NCI-H2081 treated with DMSO at 0.1 percent for 48 hours (cell line): ENCODE measurements at places on chromosomes 6 and 20.

- DNase-seq: no peak
Measured at GRCh38 chr6:156347246-156347645, 429.9 kb upstream of the ARID1B start.

DNA sequence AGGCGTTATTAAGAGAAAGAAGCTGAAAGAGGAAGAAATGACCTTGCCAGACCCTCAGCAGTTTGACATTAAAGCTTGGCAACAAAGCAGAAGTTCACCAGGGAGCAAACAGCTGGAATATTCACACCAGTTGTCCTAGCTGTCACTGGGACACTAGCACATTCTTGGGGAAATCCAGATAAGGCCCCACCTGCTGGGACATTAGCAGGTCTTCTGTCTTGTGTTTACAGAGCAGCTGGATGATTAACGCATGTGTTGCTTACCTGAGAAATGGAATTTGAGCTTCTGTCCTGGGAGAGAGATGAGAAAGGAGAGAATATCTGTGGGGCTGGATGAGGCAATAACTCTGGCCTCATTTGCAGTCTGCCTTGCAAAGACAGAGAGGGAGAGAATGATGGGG is 137.6 kb upstream of the RIN2 start:
- DNase-seq: no peak

- DNase-seq: no peak
Measured at GRCh38 chr6:80348263-80348662, 241.8 kb downstream of the BCKDHB start.

DNA sequence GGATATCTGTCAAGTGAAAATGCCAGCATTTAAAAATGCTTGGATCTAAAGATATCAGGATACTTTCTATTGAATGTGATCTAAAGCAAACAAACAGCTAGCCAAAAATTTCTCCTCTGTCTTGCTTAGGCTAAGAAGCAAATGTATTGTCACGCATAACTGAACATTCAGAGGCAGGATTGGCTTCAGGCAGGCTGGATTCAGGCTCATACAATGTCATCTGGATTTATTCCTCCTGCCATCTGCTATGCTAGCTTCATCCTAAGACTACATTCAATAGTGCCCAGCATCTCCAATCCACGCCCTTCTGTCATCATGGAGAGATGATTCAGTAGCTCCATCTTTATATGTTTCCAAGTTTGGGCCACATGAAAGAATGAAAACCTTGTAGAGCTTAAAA is 27.1 kb downstream of the PFDN4 start:
- DNase-seq: no peak

DNA sequence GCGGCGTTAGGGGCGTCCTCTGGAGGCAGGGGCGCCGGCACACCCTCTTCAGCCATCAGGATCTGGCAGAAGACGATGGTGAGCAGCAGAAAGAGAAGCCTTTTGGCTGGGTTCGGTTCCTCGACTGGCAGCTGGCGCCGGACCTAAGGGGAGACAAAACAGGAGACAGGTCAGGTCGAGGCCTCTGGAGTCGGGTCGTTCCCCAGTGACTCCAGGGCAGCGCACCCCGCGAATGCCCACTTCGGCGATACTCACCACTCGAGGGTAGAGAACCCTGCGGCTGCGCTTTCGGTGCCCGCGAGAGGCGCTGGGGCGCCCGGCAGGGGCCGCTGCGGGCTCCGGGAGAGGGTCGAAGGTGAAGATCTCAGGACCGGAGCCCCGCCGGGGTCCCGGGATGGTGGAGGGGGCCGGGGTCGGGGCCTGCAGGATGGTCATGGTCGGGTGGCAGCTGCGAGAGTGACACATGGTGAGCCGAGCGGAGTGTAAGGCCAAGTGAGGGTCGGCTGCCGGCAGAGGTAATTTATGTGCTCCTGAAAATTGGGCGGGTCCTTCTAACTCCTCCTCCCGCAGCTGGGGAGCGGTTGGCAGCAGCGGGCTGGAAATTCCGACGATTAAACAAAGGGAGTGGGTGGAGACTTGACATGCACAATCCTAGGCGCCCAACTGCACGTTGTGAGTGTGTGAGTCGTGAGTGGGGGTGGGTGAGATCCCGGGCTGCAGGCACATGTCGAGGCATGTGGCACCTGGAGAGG is at the start of gene IER3:
IER3 (minus strand) TSS at position 494 of the 752 bp plus-strand sequence; CDS start at position 465, 29 bp downstream.
- DNase-seq: no peak

- DNase-seq: no peak
Measured at GRCh38 chr6:6683969-6684833, 95.7 kb downstream of the LY86 start.

DNA sequence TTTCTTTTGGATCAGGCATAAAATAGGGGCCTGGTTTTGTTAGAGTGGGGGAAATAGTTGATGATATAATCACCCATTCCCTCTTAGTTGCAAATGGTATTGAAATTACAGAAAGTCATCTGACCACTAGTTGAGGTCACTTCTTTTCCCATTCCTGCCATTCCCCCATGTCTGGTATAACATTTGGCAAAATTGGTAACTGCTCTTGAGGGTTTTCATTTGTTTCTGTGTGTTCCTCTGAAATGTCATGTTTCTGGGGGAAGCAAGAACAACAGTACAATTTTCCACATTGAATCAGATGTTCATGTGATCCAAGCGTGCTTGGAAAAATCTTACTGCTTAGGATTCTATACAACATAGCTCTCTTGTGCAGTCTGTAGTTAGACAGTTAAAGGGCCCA is 7.3 kb downstream of the AIG1 start:
- no peak for DNase-seq

- DNase-seq: no peak
Measured at GRCh38 chr6:33692078-33692759, 19.3 kb downstream of the UQCC2 start.

- no peak for DNase-seq
Measured at GRCh38 chr20:49768204-49769047, 44.2 kb upstream of the SLC9A8 start.

DNA sequence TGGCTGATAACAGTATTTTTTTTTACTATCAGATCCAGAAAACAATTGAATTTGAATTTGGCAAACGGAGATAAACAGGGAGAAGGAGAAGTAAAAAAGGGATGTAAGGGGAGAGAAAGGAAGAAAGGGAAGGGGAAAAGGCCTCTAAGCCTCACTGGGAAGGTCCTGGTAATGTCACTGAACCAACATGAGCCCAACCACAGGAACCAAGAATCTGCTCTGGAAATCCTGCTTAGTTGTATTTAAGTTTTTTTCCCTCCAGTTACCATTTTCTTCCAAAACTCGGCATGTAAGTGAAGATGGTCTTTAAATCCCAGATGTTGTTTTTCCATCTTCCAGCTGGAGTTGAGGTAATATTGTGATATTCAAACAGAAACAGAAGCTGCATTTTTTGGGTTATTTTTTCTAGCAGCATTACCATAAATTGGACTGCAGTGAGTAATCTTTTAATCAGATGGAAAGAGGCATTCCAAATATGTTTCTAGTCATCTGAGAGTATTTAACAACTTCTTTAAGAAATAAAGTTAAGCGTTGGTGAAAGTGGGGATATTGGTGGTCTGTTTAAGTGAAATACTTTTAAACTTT is 91.1 kb downstream of the TXNDC5 start:
- no peak for DNase-seq

DNA sequence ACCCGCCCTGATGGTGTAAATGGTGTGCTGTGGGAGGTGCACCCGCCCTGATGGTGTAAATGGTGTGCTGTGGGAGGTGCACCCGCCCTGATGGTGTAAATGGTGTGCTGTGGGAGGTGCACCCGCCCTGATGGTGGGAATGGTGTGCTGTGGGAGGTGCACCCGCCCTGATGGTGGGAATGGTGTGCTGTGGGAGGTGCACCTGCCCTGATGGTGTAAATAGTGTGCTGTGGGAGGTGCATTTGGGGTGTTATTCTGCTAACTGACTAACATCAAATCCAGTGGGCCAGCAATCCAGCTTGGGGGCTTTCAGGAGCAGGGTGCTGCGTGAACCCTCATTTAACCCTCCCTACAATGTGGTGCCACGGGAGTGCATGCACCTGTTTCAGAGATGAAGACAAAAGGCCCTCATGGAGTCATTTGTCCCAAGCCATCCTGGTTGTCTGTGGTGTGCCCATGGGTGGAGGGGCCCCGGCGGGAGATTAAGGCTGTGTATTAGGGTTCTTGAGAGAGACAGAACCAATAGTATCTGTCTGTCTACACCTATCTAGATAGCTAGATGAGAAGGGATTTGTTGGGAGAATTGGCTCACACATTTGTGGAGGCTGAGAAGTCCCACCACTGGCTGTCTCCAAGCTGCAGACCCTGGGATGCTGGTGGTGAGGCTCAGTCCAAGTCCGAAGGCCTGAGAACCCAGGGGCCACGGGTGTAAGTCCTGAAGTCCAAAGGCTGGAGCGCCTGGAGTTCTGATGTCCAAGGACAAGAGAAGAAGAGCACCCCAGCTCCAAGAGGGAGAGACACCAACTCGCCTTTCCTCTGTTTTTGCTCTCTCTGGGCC is 39.2 kb downstream of the TMEM242 start:
- no peak for DNase-seq

GRCh38 chr6:41683523-41684310 is 45.4 kb downstream of the MDFI start:
- no peak for DNase-seq

DNA sequence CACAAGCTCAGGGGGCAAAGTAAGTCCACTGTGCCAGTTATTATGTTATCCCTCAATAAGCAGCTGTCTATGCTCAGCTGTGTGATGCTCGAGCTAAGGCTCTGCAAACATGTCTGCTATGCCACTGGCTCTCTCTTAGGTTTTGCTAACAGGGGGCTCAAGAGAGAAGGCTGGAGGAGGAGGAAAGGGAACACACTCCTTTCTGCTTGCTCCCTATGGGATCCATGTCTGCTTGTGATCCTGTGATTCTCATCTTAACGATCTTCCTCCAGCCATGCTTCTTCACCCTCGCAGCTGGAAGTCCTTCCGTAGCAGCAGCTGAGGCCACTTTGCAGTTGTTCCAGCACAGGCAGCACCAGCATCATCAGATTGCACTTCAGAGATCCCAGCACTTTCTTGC is 37.0 kb upstream of the IGF2R start:
- no peak for DNase-seq

- no peak for DNase-seq
Measured at GRCh38 chr6:49540614-49541013, 9.9 kb upstream of the C6orf141 start.

DNA sequence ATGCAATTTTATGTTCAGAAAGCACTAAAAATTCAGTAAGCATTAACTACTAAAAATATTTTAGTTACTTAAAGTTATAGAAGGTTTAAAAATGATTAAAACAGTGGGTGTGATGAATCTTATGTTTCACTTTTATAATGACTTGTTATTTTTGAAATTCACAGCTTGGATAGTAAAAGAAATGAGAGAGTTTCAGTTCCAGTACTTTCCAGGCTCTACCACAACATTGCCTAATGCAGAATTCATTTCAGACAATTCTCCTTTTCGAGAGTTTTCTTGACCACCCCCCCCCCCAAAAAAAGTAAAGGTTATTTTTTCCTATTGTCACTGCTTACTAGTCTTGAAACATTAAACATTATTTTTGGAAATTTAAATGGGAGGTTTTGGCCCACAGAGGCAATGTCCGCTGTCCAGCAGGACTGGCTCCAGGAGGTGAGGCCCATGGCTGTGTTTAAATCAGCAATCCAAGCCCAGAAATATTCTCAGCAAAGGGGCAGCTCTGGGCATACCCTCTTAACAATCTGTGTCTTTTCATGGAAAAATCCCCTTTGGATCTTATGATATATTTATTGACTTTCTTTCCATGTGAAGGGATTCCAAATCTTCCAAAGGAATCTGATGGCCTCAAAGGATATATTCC is 519.9 kb downstream of the MAFB start:
- no peak for DNase-seq

DNA sequence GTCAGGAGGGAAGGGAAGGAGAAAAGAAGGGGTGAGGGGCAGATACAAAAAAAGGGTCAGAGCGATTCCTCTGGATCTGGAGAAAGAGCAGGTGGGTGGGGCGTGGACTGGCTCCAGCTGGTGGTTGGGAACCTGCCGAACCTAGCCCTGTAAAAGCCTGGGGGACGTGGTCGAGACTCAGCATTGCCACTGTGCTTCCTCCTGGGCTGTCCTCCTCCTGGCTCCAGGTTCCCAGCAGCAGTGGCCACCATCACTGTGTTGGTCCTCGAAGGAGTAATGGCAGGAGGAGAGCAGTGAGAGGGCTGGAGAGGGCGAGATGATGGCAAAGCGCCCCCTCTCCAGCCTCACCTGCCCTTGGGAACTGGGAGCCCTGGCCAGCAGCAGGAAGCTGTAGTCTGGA is 3.5 kb upstream of the RAET1L start:
- no peak for DNase-seq

DNA sequence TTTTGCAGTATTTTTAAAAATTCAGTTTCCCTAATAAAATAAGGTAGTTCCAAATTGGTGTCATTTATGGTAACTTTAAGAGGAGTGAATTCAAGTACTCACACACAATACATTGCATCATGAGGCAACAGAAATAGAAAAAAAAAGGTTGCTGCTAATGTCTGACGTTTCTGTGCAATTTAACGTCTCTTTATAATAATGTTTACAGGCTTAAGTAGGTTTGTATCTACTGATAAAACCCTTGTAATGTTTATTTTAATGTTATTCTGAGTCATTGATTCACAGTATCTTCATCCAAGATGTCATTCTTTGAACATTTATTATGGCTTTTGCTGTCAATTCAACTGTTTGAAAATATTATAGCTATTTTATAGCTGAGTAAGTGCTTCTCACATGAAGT is 86.0 kb downstream of the RNF217 start:
- DNase-seq: no peak

DNA sequence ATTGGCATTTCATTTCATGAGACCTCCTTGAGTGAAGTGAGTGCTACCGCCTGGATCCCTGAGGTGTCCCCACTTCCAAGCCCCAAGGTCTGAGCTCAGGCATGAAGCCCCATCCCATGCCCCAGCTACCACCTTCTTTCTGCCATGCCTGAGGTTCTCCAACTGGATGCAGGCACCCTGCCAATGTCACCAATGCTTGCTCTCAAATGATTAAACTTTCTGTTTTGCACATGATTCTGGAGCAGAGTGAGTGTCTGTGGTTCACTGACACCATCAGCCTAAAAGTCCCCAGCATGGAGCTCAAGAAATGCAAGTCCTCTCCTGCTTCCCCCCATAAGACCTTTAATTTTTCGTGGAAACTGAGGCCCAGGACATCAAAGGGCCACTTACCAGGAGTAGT is 43.7 kb upstream of the BPIFA2 start:
- no peak for DNase-seq

GRCh38 chr6:6746333-6746969 is 157.9 kb downstream of the LY86 start:
- DNase-seq: no peak

- DNase-seq: no peak
Measured at GRCh38 chr6:56474532-56474931, 168.2 kb downstream of the DST start.

DNA sequence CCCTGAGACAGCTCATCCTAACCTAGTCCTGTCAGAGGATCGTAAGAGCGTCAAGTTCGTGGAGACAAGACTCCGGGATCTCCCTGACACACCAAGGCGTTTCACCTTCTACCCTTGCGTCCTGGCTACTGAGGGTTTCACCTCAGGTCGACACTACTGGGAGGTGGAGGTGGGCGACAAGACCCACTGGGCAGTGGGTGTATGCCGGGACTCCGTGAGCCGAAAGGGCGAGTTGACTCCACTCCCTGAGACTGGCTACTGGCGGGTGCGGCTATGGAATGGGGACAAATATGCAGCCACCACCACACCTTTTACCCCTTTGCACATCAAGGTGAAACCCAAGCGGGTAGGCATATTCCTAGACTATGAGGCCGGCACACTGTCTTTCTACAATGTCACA is 3.2 kb upstream of the RPP21 start:
- DNase-seq: no peak
